Chondrocyte (in vitro differentiated cells): ENCODE measurements at places on chromosomes 6 and 20.

- no peak for DNase-seq
- H3K4me3 ChIP-seq, result no peak overlapping the region
- H3K27me3 ChIP-seq, result no peaks in the 10 kb centered on the region
- H3K4me1 ChIP-seq, result no peaks in the 10 kb centered on the region
- H3K36me3 ChIP-seq, result peaks cover 3% of the 10 kb centered on the region
- no peak overlapping the region for H3K27ac ChIP-seq
Observed at GRCh38 chr6:45163952-45164766, 164.0 kb upstream of the RUNX2 start.

- no peak for DNase-seq
- H3K36me3 ChIP-seq, result peaks cover 11% of the 10 kb centered on the region
- H3K27ac ChIP-seq, result no peak overlapping the region
- peaks cover 1% of the 10 kb centered on the region for H3K4me1 ChIP-seq
- H3K27me3 ChIP-seq, result no peaks in the 10 kb centered on the region
- H3K4me3 ChIP-seq, result no peak overlapping the region
Observed at GRCh38 chr20:4910951-4911350, 90.4 kb downstream of the SLC23A2 start.

- H3K36me3 ChIP-seq, result no peaks in the 10 kb centered on the region
- no peak for DNase-seq
- H3K4me1 ChIP-seq, result no peaks in the 10 kb centered on the region
- H3K27me3 ChIP-seq, result peaks cover 5% of the 10 kb centered on the region
- no peak overlapping the region for H3K4me3 ChIP-seq
Observed at GRCh38 chr20:1577906-1578305, 20.4 kb upstream of the SIRPD start.

DNA sequence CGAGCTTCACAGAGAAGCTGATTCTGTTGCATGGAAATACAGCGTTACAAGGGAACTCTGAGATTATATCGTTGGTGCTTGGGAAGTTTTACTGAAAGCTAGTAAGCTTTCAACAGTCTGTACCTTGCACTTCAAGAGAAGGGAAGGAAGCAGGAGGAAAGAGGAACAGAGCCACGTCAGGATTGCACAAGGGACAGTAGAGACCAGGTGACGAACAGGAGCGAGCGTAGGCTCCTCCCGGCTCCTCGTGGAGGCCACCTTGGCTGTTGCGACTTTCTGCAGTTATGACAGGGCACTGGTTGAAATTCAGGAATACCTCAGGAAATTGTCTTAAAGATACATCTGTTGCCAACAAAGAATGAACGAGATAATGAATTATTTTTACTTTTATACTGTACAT lies 18.8 kb downstream of the RTF2 start:
- peaks cover 31% of the 10 kb centered on the region for H3K36me3 ChIP-seq
- no peak for DNase-seq
- H3K27me3 ChIP-seq, result no peaks in the 10 kb centered on the region
- no peak overlapping the region for H3K4me3 ChIP-seq

- no peak overlapping the region for H3K4me3 ChIP-seq
- H3K27me3 ChIP-seq, result peaks cover 8% of the 10 kb centered on the region
- H3K4me1 ChIP-seq, result no peaks in the 10 kb centered on the region
Observed at GRCh38 chr6:6495851-6496250, 92.7 kb upstream of the LY86 start.

DNA sequence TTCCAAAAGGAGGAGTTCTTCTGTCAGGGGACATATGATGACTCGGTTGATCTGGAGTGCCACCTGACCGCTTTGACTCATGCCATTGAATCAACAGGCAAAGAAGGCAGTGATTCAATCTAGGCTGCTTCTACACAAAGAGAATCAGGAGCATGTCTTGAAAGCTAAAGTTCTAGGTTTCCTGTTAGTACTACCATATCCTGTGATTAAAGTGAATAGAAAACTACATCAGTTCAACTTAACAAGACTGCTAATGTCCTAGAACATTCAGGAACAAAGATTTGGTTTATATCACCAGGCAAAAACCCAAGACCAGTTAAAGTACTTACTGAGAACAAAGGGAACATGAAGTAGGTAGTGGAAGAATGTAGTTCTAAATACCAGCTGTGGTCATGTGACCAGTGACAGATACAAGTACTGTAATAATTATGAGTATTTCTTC lies 216.8 kb upstream of the SGK1 start:
- DNase-seq, result no peak
- H3K27ac ChIP-seq, result no peak overlapping the region
- H3K27me3 ChIP-seq, result no peaks in the 10 kb centered on the region

DNA sequence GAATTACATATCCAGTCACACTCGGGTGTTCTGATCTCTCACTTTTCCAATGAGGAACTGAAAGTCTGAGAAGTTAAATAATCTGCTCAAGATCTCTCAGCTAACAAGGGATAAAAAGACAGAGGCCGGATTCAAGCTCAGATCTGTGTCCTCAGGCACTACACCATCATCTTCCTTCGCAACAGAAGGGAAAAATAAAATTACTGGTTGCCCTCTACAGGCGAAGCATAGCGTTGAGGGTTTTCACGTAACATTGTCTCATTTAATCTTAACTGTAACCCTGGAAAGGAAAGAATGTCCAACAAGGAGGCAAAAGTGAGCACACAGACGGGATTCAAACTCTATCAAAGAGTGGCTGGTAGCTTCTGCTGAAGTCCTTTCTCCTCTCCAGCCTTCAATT lies 67.8 kb upstream of the ANKEF1 start:
- no peak for DNase-seq
- no peaks in the 10 kb centered on the region for H3K4me1 ChIP-seq
- no peaks in the 10 kb centered on the region for H3K36me3 ChIP-seq

DNA sequence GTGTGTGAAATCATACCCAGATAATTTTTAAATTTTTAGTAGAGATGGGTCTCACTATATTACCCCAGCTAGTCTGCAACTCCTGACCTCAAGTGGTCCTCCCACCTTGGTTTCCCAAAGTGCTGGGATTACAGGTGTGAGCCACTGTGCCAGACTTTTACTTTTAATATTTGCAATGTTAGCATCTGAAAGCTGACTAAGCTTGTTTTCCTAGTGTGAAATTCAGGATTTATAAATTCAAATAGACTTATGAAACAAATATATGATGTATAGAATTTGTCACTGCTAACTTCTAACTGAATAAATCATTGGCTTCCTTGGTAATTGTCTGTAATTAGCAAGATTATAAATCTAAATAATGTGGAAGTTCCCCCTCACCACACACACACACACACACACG lies 58.8 kb upstream of the SLC22A23 start:
- no peak for DNase-seq
- H3K27ac ChIP-seq, result no peak overlapping the region
- no peak overlapping the region for H3K4me3 ChIP-seq
- peaks cover 2% of the 10 kb centered on the region for H3K36me3 ChIP-seq
- peaks cover 32% of the 10 kb centered on the region for H3K4me1 ChIP-seq
- H3K27me3 ChIP-seq, result no peaks in the 10 kb centered on the region

GRCh38 chr6:163706500-163707087 lies 292.1 kb downstream of the QKI start:
- peaks cover 3% of the 10 kb centered on the region for H3K27me3 ChIP-seq
- H3K4me3 ChIP-seq, result no peak overlapping the region
- H3K36me3 ChIP-seq, result no peaks in the 10 kb centered on the region
- H3K4me1 ChIP-seq, result peaks cover 13% of the 10 kb centered on the region

GRCh38 chr6:136408204-136408603 lies 118.6 kb upstream of the BCLAF1 start:
- H3K4me3 ChIP-seq, result no peak overlapping the region
- no peak for DNase-seq
- no peaks in the 10 kb centered on the region for H3K36me3 ChIP-seq

DNA sequence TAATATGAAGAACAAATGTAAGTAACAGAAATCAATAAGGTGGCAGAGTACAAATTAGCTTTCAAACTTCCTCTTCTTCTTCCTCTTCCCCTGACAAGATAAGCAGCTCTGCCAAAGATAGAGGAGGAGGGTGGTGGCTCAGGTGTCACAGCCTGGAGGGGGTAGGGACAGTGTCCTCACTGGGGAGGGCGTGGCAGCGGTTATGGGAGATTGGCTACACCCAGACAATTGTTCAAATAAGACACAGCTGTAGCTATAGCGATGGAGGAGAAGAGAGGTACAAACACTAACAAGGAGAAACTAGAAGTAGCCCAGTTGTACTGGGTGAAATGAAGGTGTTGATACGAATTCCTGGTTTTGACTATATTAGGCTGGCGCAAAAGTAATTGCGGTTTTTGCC lies 198.5 kb downstream of the TBXT start:
- H3K27ac ChIP-seq, result no peak overlapping the region
- DNase-seq, result no peak
- no peak overlapping the region for H3K4me3 ChIP-seq
- H3K36me3 ChIP-seq, result no peaks in the 10 kb centered on the region
- H3K27me3 ChIP-seq, result peaks cover 2% of the 10 kb centered on the region

GRCh38 chr6:41257369-41258195 lies 28.9 kb downstream of the TREM1 start:
- H3K4me1 ChIP-seq, result peaks cover 32% of the 10 kb centered on the region
- peak overlapping the region; percentile 70 for H3K27ac ChIP-seq
- H3K27me3 ChIP-seq, result peaks cover 3% of the 10 kb centered on the region
- H3K36me3 ChIP-seq, result no peaks in the 10 kb centered on the region

DNA sequence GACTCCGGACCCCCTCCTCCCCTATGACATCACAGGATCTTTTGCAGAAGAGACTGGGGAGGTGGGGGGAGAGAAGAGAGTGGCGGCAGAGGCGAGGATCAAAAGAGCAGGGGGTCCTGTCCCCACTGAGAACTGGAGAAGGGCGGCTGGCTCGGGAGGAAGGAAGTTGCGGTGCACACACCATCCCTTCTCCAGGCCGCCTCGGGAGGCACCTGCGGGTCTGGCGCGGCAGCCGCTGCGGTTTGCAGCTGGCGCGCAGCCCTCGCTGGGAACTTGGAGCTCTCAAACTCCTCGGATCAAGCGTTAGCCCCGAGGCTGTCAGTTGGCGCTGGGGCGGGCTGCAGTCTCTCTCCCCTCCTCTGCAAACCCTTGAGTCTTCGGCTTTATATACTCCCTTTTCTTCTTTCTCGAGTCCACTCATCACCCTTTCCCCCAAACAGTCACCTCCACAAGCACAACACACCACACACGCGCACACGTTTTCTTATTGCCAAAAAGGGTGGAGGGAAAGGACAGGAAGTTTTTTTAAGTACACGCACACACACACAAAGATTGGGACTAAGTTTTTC lies 180.7 kb downstream of the TBXT start:
- H3K36me3 ChIP-seq, result no peaks in the 10 kb centered on the region
- H3K27me3 ChIP-seq, result peaks cover 50% of the 10 kb centered on the region
- H3K4me1 ChIP-seq, result peaks cover 23% of the 10 kb centered on the region

DNA sequence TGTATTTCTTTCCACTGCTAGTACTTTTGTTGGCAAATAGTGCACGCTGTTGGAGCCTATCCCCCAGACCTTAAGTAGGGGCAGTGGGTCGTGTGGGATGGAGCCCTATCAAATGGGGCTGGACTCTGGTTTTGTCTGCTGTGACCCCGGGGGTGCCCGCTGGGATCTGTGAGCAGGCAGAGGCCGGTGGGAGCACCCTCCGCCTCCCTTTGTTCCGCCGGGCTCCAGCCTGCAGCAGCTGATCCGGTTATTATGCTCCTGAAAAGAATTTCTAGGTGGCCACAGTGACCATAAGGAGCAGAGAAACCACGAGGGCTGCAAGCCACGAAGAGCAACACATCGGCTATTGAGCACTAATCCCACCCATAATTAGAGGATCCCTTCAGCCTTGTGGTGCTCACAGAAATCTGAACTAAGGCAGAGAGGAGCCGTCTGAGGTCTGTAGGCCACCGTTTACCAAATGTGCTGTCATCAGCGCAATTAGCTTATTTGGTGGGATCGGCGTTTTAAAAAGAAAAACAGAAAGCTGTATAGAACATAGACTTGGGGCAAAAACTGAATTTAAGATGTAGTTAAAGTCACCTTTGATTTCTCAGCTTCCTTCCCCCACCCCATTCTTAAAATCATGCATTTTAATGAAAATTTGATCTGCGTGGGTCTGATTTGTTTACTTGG lies 598.3 kb upstream of the JAG1 start:
- no peak for DNase-seq
- peaks cover 51% of the 10 kb centered on the region for H3K4me1 ChIP-seq
- peak overlapping the region; percentile 43 for H3K27ac ChIP-seq
- no peak overlapping the region for H3K4me3 ChIP-seq

- H3K27ac ChIP-seq, result no peak overlapping the region
- DNase-seq, result no peak
- H3K4me1 ChIP-seq, result no peaks in the 10 kb centered on the region
- H3K27me3 ChIP-seq, result peaks cover 4% of the 10 kb centered on the region
- H3K36me3 ChIP-seq, result peaks cover 3% of the 10 kb centered on the region
Observed at GRCh38 chr6:46058951-46059350, 43.3 kb upstream of the CLIC5 start.

DNA sequence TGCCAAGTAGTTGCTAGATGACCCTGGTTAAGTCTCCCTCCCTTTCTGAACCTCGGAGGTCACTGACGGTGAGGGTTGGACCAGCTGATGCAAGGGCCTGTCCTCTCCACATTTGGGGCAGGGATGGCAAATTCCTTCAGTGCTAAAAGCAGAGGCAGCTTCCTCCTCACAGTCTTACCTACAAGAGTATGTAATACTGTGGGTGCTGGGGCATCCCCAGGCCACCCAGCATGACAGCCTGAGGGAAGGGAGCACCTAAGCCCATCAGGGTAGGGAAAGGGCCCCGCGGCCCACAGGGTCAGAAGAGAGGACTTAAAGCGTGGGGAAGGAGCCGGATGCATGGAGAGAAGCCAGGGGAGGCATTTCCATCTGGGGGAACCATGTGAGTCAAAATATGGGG lies 38.0 kb downstream of the TGM3 start:
- peaks cover 4% of the 10 kb centered on the region for H3K27me3 ChIP-seq
- no peaks in the 10 kb centered on the region for H3K36me3 ChIP-seq
- DNase-seq, result no peak
- no peaks in the 10 kb centered on the region for H3K4me1 ChIP-seq

GRCh38 chr6:153263489-153263888 lies 132.4 kb upstream of the RGS17 start:
- H3K4me3 ChIP-seq, result no peak overlapping the region
- no peaks in the 10 kb centered on the region for H3K4me1 ChIP-seq
- H3K27me3 ChIP-seq, result peaks cover 32% of the 10 kb centered on the region
- no peak for DNase-seq
- no peak overlapping the region for H3K27ac ChIP-seq
- no peaks in the 10 kb centered on the region for H3K36me3 ChIP-seq

GRCh38 chr6:156160795-156161165 lies 616.4 kb upstream of the ARID1B start:
- no peaks in the 10 kb centered on the region for H3K27me3 ChIP-seq
- H3K36me3 ChIP-seq, result no peaks in the 10 kb centered on the region
- DNase-seq, result no peak

DNA sequence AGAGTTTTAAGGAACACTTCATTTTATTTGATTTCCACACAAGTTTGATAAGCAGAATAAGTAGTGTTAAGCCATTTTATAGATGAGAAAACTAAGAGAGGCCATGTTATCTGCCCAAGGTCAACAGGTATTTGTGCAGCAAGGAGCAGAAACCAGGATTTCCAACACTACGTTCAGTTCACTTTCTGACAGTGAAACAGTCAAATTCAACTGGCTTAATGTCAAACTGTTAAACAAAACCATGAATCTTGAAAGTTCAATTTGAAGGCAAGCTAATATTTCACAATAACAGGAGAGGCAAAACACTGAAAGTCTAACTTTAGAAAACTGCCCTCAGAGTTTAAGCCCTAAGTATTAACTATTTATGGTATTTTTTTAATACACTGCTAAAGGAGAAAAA lies 32.6 kb downstream of the DTNBP1 start:
- no peak overlapping the region for H3K4me3 ChIP-seq
- H3K36me3 ChIP-seq, result no peaks in the 10 kb centered on the region
- H3K4me1 ChIP-seq, result peaks cover 32% of the 10 kb centered on the region
- H3K27me3 ChIP-seq, result no peaks in the 10 kb centered on the region

GRCh38 chr20:59183751-59184150 lies 20.1 kb downstream of the ZNF831 start:
- H3K4me1 ChIP-seq, result no peaks in the 10 kb centered on the region
- no peaks in the 10 kb centered on the region for H3K36me3 ChIP-seq
- H3K27ac ChIP-seq, result no peak overlapping the region
- DNase-seq, result no peak
